WERI-Rb-1 (cell line): ENCODE measurements at places on chromosomes 6 and 20.

DNA sequence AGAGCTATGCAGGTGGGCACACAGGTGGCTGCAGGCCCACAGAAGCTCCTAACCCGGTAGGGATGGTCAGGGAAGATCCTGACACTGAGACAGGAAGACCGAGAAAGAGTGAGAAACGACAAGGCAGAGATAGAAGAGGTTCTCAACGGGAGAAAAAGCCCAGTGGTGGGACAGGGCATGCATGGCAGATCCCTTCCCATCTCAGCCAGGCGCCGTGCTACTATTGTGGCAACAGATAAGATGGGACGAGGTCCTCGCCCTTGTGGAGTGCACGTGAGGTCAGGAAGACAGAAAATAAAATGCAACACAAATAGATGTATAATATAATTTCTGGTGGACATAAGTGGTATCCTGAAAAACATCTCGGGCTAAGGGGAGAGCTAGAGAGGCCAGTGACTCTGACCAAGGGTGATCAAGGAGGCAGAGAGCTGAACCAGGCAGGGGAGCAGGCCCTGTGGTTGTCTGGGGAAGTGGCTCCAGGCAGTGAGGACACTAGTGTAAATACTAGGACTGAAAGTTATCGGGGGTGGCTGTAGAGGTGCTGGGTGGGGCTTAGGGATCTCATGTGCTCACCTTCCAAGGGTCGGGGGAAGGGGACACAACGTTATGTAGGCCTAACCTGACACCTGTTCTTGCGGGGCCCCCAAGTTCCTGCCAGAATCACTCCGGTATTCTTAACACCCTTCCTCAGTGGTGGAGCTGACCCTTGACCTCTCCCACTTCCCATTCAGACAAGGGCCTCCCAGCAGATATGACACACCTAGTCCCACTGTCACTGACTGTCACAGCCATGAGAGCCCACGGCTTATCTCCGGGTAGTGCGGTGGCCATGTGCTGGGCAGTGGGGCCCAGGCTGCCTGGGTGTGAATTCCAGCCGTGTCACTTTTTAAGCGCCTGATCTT is 1.0 kb downstream of the SRXN1 start:
- no peak for DNase-seq

DNA sequence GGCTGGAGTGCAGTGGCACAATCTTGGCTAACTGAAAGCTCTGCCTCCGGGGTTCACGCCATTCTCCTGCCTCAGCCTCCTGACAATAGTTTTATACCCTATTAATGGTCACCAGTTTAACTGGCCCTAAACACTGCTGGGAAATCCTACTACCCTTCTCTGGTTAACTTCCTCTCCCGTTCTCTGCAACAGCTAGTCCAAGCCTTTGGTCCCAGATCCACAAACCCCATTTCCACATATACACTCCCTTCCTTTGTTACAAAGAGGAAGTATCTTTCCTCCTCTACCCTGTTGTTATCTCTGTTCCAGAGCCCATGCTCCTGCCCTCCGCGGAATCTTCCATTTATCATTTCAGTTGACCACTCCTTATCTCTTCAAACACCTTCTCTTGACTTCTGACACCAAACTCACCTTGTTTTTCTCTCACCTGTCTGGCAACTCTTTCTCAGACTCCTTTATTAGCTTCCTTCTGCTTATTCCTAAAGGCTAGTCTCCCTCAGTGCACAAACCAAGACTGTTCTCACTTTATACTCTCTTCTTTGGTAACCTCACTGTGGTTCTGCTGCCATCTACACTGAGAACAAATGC is 25.0 kb upstream of the TBC1D22B start:
- no peak for DNase-seq

DNA sequence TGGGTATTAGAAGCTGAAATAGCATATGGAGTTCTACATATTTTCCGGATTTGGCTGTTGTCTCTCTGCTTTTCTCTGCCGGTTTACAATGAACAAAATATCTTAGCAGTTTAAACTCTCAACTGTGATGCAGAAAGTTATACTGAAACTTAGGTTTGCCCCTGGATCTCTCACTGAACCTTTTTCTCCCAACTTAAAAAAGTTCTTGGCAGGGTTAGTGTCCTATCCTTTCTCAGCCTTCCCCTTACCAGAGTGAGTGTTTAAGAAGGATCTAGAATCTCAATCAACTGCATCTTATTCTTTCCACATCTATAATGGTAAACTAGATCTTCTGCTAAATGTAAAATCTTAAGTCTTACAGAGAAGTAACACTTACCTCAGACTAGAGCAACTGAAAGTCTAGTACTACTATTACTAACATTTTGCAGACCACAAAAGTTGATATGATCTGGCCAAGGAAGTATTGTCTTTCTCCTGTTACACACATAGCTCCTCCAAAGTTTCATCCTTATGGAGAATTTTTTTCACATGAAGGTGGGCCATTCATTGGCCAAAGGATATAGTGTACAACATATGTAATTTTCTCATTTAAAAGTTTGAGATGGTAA is 392.3 kb upstream of the RUNX2 start:
- no peak for DNase-seq

- DNase-seq: no peak
Measured at GRCh38 chr6:149181304-149181703, 136.2 kb upstream of the TAB2 start.

GRCh38 chr20:58851969-58852458 is 502 bp upstream of the GNAS start:
- no peak for DNase-seq
